NCI-H774 (cell line): ENCODE measurements at places on chromosomes 3 and 15.

DNA sequence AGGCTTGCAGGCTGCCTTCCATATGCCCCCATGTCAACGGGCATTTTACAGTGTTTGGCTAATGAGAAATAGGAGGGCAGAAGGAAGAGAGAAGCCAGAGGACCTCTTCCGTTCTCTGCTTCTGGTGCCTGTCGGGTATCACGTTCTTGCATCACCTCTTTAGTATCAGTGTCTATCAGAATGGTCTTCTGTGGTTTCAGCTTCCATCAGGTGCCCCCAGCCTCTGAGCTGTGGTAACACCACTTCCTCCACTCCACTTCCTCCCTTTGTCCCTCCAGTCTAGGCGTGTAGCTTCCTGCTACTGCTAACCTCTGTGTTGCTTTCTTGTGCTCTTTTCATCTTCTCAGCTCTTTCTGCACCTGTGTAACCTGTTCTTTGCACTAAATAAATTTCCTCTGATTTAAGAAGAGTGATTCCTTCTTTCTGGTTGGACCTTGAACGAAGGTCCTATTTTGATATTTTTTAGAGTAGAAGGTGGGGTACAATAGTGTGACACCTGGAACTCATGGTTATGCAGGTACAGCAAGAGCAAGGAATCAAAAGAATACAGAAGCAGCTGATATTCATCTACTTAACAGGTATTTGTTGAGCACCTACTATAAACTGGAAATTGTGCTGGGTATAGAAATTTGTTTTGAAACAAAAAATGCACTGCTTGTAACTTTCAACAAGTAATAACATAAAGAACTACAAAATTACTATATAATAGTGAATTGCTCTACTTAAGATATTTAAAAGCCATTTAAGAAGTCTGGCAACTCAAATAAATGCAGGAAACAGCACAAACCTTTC lies 27.4 kb upstream of the FOXB1 start:
- DNase-seq, result no peak

DNA sequence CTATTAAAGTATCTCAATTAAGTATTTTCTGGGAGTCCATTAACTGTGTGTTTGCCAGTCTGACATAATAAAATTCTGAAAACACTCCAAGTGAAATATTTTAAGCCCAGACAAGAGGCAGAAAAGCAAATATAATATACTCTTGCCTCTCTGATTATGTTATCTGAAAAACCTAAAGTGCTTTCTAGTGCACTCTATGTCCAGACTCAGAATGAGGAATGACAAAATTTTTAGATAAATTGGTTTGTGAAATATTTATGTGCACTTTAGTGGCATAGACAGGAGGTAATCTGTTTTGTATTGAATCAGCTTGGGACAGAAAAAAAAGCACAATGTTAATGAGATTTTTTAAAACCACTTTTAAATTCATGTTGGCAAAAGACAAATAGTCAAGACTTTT lies 508.2 kb upstream of the SUCLG2 start:
- DNase-seq, result peak; percentile 75

DNA sequence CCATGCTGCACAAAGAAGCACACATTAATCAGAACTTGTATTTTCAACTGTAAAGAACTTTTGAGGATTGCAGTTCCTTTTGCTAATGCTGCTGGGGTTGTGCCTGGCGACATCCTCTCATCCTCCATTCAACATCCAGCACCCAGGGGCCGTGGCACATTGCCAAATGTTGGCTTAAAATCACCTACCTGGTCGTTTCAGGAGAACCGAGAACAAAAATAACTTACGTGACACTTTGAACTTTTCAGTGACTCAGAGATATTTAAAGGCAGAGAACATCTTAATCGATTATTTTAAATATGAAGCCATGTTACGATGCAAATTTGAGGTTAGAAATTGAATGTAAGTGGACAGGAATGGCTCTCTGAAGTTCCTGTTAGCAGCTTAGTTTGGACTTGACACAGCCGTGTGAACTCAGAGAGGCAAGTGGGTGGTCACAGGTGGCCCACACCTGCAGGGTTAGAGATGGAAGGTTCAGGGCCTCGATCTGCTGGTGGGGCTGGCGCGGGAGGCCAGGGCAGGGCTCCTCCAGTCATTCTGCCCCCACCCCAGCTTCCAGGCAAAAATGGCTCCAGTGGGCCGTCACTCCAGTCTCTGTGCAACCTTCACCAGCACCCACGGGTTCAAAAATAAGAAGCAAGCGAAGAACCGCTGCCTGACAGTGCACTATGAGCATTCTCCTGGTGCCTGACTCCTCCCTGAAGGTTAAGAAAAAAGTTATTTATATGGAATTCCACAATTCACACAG lies 12.2 kb downstream of the LRRK1 start:
- no peak for DNase-seq

DNA sequence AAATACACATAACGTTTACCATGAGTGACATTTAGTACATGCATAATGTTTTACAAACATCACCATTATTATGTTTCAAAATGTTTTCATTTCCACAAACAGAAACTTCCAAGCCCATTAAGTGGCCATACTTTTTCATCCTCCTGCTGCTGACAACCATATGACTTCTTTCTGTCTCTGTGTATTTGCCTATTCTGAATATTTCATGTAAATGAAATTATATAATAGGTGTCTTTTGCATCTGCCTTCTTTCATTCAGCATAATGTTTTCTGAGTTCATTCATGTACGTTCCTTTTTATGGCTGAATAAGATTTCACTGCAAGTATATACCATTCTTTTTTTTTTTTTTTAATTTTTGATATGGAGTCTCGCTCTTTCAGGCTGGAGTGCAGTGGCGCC lies 209.0 kb downstream of the DOCK3 start:
- DNase-seq, result no peak

DNA sequence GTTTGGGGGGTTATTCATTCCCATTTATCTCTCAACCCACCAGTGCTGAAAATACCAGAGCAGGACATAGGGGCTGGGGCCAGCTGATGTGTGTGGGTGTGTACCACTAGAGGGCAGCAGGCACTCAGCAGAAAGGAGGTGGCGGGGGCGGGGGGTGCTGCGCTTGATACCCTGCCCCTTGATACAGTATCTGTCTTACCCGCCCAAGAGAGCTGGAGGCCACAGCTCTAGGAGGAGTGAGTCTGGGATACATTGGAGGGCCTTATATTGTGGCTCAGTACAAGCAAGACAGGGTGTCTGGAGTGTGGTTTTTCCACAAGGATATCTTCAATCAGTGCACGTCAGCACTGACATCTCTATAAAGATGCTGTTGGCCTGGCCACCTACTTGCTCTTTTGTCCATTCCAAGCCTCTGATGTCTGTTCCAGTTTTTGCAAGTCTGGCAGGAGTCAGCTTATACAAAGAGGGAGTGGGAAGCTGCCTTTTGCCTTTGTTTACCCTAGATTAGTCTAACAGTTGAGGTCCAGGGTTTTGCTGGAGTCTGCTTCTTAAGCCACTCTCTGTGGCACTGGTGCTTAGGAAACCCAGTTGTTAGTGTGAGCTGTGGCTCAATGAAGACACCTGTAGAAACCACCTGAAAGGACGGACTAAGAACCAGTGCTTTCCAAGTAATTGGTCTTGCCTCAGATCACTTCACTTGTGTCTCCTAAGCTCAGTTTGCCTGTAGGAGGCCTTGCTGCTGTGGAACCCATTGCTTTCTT lies 1.5 kb upstream of the RBM15B start:
- no peak for DNase-seq

GRCh38 chr15:28273468-28273867 lies 48.5 kb downstream of the HERC2 start:
- no peak for DNase-seq

DNA sequence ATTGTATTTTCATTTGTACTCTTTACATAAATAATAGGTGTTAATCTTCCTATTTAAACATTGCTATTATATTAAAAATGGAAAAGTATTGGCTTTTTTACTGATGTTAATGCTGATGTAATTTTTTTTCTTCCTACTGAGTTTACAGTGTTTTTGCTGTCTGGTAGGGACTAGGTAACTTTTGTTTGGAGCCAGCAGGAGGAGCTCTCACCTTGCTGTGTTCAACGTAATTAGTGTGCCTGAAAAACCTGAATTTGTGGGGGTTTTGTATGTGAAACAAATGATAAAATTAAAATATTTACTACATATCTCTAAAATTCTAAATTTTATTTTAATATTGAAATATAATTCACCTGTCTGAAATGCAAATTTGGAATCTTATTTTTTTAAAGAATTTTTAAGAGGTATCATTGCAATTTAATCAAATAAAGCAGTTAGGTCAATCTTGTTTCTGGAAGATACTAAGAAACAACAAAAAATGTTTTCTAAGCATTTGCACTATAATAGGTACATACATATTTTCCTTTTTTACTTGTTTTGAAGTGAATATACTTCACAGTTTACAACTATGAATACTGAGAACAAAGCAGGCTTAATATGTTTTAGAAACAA lies 48.8 kb downstream of the EPHA6 start:
- DNase-seq, result peak; percentile 63

- no peak for DNase-seq
Observed at GRCh38 chr15:28888302-28888894, 2.6 kb downstream of the APBA2 start.

DNA sequence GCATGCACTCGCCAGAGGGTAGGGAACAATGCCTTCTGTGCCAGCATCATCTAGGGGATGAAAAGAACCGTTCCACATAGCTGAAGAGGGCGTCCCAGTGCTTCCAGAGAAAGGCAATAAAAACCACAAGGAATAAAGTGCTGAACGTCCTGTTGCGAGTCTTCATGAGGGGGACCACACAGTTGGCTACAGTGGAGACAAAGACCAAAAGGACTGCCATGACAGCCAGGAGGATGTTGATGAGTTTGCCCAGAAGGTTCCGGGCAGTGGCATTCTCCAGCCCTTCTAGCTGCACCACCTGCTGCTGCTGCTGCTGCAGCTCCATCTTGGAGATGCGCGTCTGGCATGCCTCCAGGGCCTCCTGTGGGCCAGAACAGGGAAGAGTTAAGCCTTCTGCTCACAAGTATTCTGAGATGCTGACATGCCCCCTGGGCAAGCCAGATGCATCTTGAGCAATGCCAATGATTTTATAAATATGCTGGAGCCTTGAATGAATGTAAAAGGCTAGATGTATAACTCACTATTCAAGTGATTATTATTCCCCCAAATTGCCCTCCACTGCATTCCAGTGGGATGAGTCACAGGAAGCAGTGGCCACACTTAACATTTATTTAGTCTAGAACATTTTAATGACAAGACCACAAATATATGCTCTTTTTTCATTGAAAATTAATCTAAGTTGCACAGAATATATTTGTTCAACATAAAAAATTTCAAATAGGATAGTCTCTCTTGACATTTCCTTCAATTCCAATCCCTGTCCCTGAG lies 45.1 kb upstream of the PLXND1 start:
- DNase-seq, result no peak

DNA sequence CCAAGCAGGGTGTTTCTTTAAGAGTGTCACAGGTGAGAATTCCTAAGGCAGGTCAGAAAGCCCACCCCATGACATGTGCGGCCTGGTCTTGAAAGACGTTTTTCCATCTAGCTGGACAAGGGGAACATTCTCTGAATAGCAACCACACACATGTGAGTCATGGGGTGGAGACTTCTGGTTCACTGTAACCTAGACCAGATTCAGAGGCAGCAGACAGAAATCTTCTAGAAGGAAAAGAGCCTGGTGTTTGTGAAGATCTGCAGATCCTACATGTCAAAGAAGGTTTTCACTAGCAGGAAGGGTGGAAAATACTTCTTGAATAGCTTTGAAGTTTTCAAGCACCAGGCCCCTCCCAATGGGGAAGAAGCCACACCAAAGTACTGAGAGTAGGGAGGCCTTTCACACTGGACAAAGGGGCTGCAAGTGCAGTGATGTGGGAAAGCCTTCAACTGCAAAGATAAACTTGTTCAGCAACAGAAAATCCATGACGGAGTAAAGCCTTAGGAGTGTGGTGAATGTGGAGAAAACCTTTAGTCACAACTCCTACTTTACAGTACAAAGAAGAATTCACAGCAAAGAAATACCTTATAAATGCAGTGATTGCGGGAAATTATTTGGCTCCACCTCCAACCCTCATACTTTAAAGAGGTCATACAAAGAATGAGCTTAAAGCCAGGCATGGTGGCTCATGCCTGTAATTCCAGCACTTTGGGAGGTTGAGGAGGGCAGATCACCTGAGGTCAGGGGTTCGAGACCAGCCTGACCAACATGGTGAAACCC lies 17.6 kb downstream of the ADAM10 start:
- DNase-seq, result no peak

DNA sequence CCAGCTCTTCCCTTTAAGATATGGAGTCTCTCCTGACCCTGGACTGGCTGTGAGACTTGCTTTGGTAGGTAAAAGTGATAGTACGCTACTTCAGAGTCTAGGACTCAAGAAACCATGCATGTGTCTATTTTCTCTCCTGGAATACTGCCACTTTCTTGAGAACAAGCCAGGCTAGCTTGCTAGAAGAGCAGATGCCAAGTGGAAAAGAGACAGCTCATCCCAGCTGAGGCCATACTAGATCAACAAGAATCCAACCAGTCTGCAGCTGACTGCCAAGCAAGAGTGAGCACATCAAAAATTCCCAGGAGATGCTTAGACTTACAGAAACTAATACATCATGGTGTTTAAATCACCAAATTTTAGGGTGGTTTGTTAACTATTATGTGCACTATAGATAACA lies 208.3 kb upstream of the RBMS3 start:
- no peak for DNase-seq

DNA sequence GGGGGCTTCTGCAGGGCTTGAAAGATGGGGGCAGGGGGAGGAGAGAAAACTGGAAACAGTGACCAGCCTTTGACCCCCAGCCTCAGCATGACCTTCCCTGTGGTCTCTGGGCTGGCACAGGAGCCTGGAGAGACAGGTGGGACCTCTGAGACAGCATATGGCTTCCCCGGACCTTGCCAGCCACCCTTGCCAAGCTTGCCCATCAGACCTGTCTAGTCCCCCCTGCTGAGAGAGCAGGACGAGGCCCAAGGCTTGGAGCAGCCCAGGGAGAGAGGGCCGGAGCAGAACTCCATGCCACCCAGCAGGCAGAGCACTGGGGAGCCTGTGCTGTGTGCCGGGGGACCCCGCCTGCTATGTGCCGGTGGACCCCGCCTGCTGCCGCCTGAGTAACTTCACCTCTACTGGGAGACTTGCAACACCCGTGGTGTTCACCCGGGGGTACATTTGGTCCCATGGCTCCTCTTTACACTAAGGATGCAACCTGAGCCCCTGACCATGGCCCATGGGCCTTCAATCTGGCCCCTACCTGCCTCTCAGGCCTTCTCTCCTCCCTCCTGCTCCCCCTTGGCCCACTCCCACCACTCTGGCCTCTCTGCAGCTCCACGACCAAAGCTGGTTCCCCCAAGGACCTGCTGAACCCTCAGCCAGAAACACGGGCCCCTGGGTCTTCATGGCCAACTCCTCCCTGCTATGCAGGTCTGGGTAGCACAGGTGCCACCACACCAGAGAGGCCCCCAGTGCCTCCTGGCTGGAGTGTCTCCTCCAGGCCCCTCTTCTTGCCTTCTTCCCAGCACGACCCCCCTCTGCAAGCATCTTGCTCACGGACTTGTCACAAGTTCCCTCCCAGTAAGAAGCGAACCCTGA lies 21.1 kb upstream of the SLC41A3 start:
- no peak for DNase-seq

- no peak for DNase-seq
Observed at GRCh38 chr3:185595526-185595925, 9.4 kb downstream of the SENP2 start.

GRCh38 chr3:134328147-134328591 lies 46.1 kb downstream of the AMOTL2 start:
- DNase-seq, result no peak
